ENCODE measurements at places on chromosomes 7 and 10.

- peak; percentile 18 for DNase-seq
Measured at GRCh38 chr10:78491812-78492211, 458.1 kb downstream of the RPS24 start.

- DNase-seq: no peak
Measured at GRCh38 chr7:155533827-155534690, 12.3 kb downstream of the CNPY1 start.

- DNase-seq: no peak
Measured at GRCh38 chr7:8699875-8700624, 266.6 kb downstream of the NXPH1 start.

DNA sequence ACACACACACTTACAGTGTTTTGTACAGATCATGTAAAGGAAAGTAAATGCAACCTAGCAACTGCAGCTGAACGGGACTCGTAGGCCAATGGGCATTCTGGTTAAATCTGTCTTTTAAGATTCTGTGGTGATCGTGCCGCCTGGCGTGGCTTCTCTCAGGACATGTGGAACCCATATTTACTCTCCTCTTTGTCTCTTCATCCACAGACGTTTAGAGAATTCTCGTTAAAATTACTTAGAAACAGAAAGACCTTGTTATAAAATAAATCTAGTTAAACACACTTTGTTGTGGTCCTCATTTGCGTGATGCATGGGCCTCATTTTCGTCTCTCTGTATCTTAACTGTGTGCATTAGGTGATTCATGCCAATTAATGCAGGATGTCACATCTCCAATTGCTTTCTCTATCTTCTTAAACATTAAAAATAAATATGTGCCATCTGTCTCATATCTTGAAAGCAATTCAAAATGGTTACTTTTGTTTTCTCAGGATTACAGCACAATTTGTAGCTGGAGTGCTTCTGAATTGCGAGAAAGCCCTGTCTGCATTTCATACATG, 11.5 kb downstream of the KLF6 start:
- DNase-seq: peak; percentile 66

DNA sequence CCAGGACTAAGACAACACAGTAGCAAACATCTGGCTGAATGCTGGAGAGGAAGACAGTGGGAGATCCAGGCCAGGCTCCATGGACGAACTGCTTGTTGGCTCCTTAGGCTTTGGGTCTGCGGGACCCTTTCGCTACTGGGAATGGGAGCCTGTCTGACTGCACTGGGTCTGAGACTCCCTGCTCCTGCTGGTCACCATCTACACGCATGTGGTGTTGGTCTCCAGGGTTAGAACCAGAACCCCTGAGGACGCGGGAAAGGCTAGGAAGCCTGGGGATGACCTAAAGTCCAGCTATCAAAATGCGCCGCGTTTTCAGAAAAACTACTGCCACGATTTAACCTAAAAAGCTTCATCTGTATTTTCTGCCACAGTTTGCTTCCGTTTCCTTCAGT, 817 bp upstream of the DNAJB6 start:
- no peak for DNase-seq

DNA sequence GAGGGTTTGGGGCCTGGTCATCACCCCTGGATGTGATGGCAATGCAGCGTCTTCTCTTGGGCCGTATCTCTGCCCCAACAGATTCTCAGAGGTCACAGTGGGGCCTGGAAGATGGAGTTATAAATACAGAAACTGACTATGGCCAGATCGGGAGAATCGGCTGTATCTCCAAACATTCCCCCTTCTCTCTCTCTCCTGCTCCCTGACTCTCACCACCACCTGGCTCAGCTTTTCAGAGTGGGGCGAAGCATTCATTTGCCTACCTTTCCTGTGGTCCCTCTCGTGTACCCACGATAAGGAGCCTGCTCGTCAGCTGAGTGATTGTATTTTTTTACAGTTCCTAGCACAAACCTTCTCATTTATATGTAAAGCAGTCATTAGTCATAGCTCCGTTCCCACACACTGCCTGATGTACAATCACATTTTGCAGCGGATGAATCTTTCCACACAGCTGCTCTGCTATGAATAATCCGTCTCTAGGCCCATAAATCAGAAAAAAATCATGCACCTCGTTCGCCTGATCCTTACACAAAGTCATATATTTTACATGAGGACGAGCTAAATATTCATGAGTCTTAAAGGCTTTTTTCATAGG, 23.2 kb upstream of the BTRC start:
- DNase-seq: no peak

- peak; percentile 70 for DNase-seq
Measured at GRCh38 chr7:4797858-4798705, 22.7 kb downstream of the AP5Z1 start.

- DNase-seq: peak; percentile 88
Measured at GRCh38 chr10:62069452-62070178, 168.1 kb downstream of the ARID5B start.

DNA sequence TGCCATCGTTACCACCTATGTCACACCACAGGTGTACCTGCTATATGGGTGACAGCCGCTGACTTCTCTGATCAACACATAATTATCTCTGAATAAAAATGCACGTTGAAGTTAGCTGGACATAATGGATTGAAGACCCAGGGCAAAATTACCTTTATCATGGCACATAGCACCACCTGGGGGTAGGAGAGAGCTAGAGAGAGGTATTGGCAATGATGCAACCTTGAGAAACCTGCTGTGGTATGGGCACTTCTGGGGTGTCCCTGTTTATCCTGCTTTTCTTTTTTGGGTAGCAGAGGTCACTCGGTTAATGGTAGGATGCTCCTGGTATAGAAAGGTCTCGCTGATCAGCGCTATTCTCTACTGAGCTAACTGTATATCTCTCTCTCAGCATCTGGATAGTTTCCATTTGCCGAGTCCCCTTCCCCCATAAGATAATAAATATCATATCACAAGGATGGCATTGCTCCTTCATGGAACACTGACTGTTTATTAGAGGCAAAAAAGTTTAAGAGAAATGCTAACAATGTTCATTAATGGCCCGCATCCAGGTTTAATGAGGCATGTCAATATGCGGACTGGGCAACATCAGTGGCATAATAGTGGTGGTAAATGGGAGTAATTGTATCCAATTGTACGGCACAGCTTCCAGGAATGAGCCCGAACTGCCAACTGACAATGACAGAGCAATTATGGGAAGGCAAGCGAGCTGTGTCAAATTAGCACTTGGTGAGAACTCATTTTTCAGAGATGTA, 323.1 kb downstream of the TFEC start:
- no peak for DNase-seq

DNA sequence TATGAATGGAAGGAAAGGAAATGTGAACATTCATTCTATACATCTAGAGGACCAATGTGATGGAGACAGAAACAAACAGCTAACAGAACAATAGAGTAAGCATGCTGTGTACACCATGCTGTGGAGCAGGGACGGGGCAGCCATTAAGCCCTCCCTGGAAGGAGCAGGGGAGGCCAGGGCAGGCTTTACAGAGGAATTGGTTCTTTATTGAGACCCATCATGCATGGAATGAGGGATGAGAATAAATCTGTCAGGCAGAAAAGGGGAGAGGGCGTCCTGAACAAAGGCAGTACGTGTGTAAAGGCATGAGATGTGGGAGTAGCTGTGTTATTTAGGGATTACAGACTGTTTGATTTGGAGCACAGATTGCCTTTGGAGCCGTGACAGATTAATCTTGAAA, 35.2 kb downstream of the STK17A start:
- no peak for DNase-seq

GRCh38 chr10:106711313-106711906, 453.1 kb downstream of the SORCS1 start:
- DNase-seq: peak; percentile 65

GRCh38 chr10:60000747-60001146, 94.4 kb upstream of the CCDC6 start:
- no peak for DNase-seq

DNA sequence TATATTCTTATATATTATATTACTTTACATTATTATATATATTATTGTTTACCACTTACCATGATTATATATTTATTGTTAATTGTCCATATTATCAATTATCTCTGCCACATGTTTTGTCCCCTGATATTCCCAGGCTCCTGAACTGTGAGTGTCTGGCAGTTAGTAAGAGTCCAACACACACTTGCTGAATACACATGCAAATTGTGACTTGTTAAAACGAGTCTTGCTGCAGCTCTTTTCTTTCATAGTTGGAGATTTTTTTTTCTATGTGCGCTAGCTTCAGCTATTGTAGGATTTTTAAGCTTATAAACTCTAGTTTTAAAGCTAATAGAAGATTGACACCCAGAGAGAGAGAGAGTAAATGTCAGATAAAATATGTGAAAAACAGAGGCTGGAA, 207.8 kb upstream of the FAM3C start:
- DNase-seq: no peak

DNA sequence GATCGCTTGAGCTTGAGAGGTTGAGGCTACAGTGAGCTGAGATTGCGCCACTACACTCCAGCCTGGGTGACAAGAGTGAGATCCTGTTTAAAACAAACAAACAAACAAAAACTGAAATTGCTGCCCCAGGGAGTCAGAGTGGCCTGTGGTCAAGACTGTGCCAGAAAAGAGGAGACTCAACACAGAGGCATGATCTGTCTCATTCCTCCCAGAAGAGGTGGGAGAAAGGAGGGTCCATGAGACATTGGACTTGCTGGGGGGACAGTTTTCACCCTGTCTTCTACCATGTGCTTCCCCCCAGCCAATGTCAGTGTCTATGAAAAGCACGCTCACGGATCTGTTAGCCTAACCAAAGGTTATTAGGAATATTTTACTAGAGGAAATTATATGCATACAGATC, 3.2 kb downstream of the ZNF853 start:
- no peak for DNase-seq

GRCh38 chr7:28469562-28469961, 57.2 kb downstream of the CREB5 start:
- DNase-seq: no peak

- no peak for DNase-seq
Measured at GRCh38 chr7:39299695-39300094, 266.5 kb upstream of the YAE1 start.

- DNase-seq: peak; percentile 29
Measured at GRCh38 chr10:13100349-13101294, 659 bp downstream of the OPTN start.

- DNase-seq: no peak
Measured at GRCh38 chr7:26792006-26792405, 72.4 kb downstream of the SKAP2 start.

DNA sequence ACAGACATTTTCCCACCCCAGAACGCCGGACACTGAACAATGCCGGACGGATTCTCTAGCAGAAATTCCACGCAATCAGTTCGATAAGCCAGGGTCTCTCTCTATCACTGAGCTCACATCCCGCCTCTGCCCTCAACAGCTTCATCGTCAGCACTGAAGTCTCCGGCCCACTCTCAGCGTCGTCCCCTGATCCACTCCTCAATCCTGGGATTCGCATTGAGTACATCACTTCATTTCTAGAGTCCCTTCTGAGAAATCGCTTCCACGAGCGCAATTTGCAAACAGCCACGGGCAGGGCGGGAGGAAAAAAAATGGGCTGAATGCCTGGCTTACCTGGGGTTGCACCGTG, 365 bp downstream of the YME1L1 start:
- peak; percentile 40 for DNase-seq

GRCh38 chr10:128022261-128023196, 103.7 kb downstream of the MKI67 start:
- no peak for DNase-seq

DNA sequence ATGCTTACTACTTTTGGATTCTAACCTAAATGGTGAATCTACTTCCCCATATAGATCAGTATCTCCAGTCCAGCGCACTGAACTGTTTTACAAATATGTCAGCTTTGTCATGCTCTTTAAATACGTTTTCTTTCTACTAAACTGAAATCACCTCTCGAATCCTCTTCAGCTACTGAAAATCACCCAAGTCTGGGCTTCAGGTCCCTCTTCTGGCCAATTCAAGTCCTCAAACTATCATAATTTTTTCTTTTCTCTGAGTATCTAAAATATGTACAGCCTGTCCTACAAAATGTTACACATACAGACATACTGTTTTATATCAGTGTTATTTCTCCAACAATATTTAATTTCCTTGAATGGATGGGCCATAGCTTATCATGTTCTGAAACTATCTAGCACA, 84.2 kb downstream of the CACNA2D1 start:
- no peak for DNase-seq

DNA sequence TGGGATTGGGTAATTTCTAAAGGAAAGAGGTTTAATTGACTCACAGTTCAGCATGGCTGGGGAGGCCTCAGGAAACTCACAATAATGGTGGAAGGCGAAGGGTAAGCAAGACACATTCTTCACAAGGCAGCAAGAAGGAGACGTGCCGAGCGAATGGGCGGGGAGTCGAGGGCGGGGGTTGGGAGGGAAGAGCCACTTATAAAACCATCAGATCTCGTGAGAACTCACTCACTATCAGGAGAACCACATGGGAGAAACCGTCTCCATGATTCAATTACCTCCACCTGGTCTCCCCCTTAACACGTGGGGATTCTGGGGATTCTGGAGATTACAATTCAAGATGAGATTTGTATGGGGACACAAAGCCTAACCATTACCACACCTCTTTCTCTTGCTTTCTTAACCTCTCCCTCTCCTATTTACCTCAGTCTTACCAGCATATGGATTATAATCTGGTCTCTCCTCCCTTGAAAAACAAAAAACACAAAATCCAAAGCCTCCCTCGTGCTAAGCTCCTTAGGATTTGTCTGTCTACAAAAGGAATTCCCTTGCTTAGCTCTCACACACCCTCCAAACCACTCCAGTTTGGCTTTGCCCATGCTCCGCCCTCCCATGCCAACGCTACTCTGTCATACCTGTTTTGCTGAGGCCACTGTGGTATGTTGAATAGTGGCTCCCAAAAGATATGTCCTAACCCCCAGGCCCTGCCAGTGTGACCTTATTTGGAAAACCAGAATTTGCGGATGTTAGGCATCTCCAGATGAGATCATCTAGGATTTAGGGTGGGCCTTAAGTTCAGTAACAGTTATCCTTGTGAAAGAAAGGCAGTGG, 19.6 kb upstream of the EFCAB10 start:
- DNase-seq: no peak

- DNase-seq: no peak
Measured at GRCh38 chr10:100790761-100791208, 45.4 kb downstream of the PAX2 start.

DNA sequence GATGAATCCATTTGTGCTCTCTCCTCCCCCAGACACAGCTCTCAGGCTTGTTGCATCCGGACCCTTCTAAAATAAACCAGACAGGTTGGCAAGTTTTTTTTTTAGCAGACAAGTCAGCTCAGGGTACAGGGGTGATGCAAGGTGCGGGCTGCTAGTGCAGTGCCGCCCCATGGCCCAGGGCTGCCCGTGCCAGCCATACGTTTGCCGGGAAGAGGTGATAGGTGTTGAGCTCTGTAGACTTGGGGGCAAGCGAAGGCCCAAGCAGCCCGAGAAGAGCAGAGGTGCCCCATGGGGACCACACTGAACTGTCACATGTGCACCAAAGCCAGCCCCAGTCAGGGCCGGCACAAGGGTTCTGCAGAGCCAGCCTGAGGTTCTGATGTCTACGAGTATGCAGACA, 57.1 kb upstream of the PDSS1 start:
- DNase-seq: no peak

DNA sequence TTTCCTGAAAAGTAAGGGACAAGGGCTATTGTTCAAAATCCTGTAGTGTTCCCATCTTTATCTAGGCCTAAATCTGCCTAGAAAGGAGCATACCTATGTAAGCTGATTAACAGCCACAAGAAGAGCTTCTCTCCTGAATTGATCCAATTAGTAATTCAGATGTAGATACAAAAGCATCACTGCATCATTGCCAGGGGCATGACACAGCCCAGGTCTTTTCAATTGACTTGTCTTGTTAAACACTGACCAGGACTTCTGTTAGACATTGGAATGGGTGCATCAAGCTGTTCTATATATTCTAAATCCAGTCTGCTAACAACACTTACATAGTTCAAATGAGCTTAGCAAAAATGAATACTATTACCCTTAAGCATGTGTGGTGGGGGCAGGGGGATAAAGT, 589.2 kb downstream of the INHBA start:
- no peak for DNase-seq
